ENCODE measurements at places on chromosomes 6 and 20.

GRCh38 chr6:113018351-113019151 lies 671.4 kb downstream of the RFPL4B start:
- no peak for DNase-seq

GRCh38 chr6:75794954-75795739 lies 46.1 kb downstream of the MYO6 start:
- DNase-seq: no peak

DNA sequence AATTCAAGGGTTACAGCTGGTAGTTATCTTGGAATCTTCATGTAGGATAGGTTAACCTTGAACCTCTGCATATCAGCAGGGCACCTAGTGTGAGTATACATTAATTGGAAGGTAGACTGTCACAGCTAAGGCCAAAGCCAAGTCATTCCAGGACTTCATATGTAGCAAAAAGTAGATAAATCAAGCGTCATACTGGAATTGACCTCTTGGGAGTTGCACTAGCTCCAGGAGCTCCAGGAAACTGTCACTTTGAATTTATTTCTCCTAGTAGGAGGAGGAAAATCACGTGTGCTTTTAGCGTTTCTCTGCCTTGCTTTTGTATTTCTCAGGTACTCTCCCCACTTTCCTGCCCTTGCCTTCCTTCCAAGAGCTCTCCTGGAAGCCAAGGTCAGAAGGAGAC lies 30.3 kb downstream of the RIPOR2 start:
- DNase-seq: no peak

GRCh38 chr6:167748458-167749379 lies 78.0 kb upstream of the AFDN start:
- DNase-seq: no peak

DNA sequence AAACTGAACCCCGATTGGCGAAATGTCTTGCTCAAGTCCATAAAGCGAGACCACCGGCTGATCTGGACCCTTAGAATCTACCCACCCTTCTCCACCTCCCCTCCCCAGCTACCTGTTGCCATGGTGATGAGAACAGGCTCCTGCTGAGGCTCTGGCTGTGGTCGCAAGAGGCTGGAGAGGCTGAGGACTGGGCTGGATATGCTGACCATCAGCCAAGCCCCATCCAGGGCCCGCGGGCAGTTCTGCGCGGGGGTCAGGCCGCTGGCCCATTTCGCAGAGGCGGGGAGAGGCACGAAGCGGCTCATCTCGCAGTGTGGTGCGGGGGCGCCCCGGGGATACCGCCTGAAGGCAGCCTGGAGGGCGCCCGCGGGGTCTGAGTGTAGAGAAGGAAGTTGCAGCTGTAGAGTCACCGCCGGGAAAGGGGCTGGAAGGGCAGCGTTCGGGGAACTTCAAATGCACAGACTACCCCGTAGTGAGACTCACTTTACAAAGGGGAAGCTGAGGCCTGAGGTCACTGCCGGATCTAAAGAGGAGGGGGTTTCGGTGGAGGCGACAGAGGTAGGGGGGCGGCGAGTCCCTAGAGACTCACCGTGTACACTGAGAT lies 671 bp downstream of the TAPBP start:
- DNase-seq: no peak

- no peak for DNase-seq
Observed at GRCh38 chr6:2215342-2215741, 30.1 kb downstream of the GMDS start.

DNA sequence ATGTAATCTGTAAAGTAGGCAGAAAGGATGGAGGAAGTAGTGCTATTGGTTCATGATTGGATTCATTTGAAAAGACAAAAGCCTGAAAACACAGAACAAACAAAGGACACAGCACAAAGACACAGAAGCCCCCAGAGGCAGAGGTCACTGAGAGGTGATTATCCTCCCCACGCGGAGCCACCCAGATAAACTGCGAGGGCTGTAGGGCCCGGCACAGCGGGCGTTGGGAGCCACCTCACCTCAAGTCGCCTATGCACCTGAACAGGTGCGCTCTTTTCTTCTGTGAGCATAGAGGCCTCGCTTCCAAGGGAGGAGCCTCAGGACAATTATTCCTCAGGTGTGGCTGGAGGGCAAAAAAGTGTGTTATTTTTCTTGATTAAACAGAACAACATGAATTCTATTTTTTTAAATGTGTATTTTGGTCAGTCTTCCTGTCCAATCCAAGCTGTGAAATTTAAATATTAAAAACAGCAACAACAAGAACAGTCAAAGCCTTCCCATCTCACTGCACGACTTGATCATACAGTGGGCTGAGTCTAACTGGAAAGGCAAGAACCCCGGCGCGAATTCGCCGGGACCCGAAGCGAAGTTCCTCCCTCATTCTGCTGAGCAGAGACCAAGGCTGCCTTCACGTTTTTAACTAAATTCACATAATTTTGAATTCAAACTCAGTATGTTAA lies 205.3 kb downstream of the THBS2 start:
- no peak for DNase-seq

- no peak for DNase-seq
Observed at GRCh38 chr20:17572034-17572638, 2.3 kb downstream of the DSTN start.

DNA sequence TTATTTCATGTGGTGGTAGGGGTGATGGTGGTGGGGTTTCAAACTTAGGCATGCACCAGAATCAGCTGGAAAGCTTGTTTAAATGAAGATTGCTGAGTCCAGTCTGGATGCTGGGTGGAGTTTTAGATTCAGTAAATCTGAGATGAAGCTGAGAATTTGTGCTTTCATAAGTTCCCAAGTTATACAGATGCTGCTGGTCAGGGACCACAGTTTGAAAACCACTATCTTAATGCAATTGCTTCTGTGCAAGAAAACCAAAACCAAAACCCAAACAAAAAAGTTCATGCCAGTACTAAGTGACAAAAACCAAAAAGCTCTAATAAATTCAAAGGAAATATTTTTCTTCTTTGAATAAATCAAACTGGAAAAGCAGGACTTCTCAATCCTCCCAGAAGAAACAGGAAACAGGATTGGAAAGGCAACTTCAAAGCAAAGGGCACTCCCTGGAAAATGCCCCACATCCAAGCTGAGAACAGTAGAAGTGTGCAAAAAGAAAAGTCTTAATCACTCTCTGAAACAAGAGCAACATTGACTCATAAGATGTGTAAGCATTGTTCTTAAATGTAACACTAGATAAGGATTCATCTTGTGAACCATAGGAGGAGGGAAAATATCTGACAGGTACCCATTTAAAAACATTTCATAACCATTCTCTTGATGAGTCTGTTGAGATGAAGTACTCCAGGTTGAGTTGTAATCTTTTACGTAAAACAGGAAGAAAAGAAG lies 481.5 kb upstream of the HSF2 start:
- no peak for DNase-seq

DNA sequence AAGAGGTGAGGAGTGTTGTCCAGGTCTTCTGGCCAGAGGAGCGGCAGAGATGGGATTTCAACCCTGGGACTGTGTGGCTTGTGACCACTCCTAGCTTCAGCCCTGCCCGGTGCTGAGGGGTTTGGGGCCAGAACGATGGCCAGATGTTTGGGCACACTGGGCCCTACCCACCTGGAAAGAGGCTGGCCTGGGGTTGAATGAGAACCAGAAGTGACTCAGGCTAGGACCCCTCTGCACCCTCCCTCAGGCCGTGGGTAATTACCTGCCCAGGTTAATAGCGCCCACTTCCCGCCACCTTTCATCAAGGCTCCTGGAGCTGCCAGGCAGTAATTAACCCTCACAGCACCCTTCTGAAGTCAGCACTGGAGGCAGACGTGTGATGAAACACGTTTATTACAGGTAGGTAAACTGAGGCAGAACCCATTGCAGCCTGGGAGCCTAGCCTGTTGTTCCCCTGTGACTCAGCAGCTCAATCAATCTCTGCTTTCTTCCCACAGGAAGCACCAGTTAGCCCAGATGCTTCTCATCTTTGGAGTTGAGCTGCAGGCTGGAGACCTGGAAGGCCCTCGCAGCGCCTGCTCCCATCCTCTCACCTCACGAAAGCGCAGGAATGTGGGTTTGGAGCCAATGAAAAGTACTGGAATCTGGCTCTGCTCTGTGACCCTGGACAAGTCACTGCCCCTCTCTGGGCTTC lies 120.8 kb downstream of the CEBPB start:
- DNase-seq: no peak

- DNase-seq: no peak
Observed at GRCh38 chr6:137230547-137230946, 11.4 kb upstream of the IFNGR1 start.

DNA sequence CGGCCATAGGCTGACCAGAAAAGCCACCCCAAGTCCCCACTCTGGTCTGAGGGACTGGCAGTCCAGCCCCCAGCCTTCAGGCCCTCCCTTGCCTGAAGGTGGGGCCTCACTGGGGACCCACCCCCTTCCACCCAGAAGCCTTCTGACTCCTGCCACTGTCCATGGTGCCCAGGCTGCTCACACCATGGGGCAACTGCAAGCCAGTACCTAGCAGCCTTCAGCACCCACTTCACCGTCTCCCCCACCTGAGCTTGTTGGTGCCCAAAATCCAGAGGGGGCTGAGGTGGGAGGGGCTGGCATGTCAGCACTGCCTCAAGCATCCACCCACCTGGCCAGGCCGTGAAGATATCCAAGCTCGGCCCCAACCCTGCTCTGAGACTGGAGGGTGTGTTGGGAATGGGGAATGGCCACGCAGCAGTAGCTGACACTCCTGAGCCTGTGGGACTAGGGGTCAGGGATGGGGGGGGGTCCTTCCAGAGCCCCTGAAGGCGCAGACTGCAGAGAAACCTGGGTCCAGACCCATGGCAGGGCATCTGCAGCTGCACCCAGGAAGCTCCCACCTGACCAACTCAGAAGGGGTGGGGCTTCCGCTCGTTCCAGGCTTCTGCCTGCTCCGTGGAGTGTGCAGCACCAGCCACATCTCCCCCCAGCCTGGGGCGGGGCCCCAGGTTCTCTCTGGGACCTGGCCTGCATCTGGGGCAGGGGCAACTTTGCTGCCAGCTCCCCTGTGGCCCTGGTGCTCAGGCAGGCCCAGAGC lies 942.1 kb upstream of the EPHA7 start:
- DNase-seq: no peak

- DNase-seq: no peak
Observed at GRCh38 chr6:56364431-56364826, 117.0 kb upstream of the COL21A1 start.

DNA sequence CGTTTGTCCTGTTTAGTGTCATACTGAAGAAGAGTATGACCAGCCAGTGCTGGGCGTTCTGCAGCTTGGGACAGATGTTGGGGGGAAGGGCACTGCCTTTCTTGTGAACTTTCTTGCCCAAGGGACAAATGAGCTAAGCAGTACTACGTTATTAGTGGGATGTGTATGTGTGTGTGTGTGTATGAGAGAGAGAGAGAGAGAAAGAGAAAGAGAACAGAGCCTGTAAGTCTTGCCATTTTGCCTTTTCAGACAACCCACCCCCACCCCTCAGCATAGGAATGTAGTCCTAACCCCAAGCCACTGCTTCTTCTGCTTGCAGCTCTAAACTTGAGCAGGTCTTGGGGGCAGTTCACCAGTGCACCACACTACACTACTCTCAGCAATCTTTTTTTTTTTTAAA lies 45.5 kb downstream of the E2F3 start:
- no peak for DNase-seq

GRCh38 chr6:122788663-122789181 lies 336 bp upstream of the SMPDL3A start:
- no peak for DNase-seq

DNA sequence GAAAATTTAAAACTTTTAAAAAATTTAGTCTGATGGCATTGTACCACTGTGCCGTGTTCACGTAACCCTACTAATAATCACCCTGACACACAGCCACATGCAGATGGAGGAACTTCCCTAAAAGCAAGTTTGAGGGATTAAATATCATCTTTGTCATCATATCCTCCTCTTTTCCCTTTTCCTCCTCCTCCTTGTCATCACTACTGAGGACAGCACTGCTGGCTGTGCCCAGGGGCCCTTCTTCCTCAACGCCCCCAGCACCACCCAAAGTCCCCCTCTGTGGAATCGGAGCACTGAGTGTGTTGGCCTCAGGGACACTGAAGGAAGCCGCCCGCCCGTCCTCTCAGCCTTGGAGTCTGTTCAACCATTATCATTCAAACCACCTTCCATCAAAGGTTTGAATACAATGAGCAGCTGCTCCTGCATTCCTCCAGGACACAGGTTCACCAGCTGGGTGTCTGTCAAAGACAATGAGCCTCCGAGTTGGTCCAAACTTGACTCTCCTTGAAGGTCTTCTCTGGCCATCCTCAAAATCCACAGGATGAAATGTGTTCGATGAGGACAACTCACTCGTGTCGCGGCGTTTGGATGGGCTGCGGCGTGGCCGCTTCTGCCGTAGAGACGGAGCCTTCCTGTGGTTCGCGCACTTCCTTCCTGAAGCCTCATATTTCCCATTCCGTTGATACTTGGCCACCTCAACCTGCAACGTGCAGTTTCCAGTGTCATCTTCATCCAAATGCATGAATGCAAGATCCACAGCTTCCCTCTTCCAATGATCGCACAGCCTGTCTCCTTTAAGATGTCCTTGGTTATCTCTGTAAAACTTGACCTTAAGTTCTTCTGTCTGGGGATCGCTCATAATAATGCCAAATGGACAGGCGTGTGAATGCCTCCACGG lies 23.3 kb downstream of the NQO2 start:
- DNase-seq: no peak

DNA sequence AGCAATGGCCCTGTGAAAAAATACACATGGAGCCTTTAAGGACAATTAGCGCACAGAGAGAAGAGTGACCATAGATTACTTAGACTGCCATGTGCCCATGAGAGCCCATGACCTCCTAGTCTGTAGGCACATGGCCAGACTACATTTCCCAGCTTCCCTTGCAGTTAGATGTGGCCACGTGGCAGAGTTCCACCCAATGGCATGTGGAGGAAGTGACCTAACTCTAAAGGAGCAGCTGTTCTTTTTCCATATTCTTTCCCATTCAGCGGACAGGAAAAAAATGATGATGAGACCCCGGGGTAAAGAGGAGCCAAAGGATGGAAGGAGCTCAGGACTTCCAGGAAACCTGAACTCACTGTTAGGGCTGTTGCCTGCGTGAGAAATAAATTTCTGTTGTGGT lies 116.6 kb downstream of the CBLN4 start:
- no peak for DNase-seq

- DNase-seq: no peak
Observed at GRCh38 chr6:21823371-21823770, 229.8 kb downstream of the SOX4 start.

- no peak for DNase-seq
Observed at GRCh38 chr6:92114091-92114675, 1305.2 kb downstream of the EPHA7 start.

- DNase-seq: no peak
Observed at GRCh38 chr6:20757761-20758160, 223.5 kb downstream of the CDKAL1 start.

DNA sequence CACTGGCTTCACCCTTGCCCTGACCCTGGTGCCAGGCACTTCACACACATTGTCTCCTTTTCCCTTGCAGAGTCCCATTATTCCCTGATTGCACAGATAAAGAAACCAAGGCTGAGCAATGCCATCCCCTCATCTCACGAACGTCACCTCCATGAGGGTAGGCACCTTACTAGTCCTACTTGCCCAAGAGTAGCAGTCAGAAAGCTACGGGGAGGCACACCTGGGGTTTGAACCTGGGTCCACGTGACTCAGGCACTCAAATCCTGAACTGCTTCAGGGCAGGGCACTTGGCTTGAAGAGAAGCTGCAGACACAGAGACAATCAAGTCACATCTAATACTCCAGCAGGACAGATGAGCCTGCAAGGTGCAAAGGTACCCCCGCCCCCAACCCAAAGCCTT lies 1.9 kb downstream of the BCAS1 start:
- DNase-seq: no peak

GRCh38 chr20:63080411-63080810 lies 73.6 kb upstream of the BHLHE23 start:
- no peak for DNase-seq
